ENCODE measurements at places on chromosomes 7 and 10.

DNA sequence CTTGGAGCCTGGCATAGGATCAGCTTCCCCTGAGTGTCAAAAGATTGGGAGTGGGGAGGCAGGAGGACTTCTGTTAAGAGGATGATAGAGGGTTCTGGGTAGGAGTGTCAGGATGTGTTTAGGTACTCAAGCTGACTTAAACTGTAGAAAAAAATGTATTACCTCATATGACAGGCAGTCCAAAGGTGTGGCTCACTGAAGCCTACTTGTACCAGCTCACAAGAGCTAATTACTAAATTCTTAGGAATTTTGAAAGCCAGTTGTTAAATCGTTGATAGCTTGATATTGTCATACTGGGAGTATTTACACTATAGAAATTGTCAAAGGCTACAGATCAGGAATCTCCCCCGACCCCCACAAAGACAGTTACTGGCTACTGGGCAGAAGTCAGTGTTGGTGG is 32.1 kb downstream of the FAS start:
- DNase-seq, result no peak

GRCh38 chr7:38880454-38880853 is 28.5 kb downstream of the VPS41 start:
- no peak for DNase-seq

- DNase-seq, result no peak
These were observed 174.3 kb downstream of the EMX2 start for GRCh38 chr10:117716889-117717288.

GRCh38 chr7:140568021-140568813 is 72.4 kb downstream of the DENND2A start:
- DNase-seq, result no peak

DNA sequence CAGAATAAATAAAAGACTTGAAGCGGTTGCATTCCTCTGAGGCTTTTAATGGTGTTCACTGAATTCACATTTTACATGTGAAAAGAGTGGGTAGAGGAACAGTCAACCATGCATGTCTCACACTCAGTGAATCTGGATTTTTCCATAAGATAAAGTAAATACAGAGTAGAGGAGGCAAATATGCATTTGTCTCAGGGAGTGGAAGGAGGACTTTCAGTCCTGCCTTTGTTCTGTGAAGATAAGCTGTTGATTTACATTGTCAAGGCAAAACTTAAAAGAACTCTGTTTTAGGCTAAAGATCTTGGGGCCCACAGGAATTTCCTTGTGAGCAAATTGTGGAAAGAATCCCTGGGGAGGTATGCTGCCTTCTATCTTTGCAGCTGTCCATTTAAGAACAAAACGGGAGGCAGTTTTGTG is 825.3 kb upstream of the MBL2 start:
- DNase-seq, result no peak

- DNase-seq, result no peak
These were observed 253.9 kb upstream of the FZD8 start for GRCh38 chr10:35896001-35896400.

GRCh38 chr7:17367502-17367901 is 69.0 kb downstream of the AHR start:
- no peak for DNase-seq

DNA sequence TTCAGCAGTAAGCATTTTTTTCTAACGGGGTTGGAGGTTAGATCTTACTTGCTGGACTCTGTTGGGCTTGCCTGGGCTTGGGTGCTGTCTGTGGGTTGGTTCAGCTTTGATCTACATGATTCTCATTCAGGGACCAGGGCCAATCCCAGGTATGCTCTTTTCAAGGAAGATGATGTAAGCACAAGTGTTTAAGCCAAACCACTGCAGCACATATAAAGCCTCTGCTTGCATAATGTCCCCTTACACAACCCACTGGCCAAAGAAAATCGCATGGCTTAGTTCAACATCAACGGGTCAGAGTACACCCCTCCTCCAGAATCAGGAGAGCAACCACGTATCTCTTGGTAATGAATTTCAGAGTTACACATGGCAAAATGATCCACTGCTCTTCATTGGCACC is 83.9 kb downstream of the DNAJB9 start:
- DNase-seq, result no peak

DNA sequence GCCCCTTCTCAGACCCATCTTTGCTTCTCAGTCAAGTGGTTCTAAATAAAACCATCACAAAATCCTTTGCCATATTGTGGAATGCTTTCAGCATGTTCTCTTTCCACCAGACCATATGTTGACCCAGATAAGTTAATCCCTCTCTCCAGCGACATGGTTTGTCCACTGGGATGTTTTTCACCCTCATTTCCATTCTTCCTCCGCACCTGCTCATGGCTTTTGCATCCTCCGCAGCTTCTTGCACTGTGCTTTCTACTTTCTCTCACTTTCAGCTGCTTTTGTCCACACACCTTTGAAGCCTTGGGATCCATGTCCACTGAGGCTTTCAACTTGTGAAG is 52.3 kb upstream of the WAC start:
- no peak for DNase-seq

- no peak for DNase-seq
These were observed 63.9 kb upstream of the LOXL4 start for GRCh38 chr10:98331885-98332284.

DNA sequence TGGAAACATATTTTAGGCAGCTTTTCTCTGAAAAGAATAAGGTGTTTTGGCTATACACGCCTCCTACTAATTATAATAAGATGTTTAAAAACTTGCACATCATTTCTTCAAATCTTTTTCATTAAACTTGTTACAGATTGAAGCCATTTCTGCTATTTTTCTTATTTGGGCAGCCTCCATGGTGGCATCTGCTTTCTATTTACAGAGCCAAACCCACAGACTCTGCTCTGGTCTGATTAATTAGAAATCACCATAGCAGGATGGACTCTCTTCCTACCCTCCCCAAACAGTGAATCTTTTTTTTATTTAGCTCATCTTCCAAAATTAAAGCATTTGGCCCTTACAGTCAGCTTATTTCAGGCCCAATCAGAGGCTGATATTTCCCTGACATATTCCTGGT is 85.7 kb upstream of the AOAH start:
- no peak for DNase-seq

- no peak for DNase-seq
These were observed 16.2 kb upstream of the FAM204A start for GRCh38 chr10:118358327-118358726.

DNA sequence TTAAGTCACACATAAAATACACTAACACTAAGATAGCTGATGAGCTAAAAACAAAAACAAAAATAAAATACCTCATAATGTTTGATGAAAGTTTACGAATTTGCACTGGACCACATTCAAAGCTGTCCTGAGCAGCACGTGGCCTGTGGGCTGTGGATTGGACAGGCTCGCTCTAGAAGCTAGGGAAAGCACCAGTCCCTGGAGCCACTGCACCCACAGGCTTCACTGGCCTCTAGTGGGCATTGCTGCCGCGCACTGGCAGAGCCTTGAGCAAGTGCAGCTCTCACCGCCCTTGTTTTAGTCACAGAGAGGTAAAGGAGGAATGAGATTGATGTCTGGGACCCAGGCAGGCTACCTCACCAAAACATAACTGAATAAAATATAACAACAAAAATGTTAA is 67.6 kb downstream of the PAX2 start:
- DNase-seq, result no peak

- no peak for DNase-seq
These were observed 117.7 kb upstream of the PTPRZ1 start for GRCh38 chr7:121755286-121755685.

GRCh38 chr10:125023862-125024496 is 82.1 kb downstream of the ZRANB1 start:
- DNase-seq, result peak; percentile 60

DNA sequence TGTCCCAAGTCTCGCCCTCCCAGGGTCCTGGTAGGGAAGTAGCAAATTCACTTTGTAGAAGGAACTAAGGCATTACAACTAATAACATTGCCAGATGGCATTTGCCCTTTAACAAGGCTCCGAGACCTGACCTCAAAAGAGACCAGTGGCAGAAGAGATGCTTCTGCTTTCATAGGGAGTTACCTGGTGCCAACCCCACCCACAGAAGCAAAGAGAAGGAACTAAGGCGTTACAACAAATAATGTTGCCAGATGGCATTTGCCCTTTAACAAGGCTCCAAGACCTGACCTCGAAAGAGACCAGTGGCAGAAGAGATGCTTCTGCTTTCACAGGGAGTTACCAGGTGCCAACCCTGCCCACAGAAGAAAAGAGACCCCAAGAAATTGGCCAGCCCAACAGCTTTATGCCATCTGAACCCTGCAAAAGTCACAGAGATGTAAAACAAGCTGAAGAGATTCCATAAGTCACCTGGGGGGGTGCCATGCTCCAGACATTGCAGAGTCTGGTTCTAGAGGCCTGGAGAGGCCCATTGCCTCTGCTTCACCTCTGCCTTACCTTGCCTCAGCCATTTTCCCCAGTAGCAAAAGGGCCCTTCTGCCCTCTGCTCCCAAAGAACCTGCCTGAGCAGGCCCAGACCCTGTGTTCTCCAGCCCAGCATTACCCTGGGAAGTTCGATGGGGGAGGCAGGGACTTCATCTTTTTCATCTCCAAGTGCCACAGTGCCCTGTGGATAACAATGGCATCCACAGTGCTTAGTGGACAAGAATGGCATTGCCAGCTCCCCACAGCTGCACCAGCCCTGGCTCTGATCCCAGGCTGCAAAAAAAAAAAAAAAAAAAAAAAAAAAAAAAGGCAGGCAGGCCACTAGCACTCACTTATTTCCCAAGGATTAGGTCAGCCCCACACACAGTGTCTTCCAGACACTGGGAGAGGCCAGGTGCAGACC is 179.5 kb upstream of the PLXNA4 start:
- DNase-seq, result no peak

GRCh38 chr7:156545979-156546378 is 94.6 kb upstream of the RNF32 start:
- no peak for DNase-seq

GRCh38 chr10:117944676-117945447 is 101.9 kb downstream of the RAB11FIP2 start:
- DNase-seq, result no peak

- no peak for DNase-seq
These were observed 28.2 kb downstream of the MINDY4 start for GRCh38 chr7:30799206-30799975.

DNA sequence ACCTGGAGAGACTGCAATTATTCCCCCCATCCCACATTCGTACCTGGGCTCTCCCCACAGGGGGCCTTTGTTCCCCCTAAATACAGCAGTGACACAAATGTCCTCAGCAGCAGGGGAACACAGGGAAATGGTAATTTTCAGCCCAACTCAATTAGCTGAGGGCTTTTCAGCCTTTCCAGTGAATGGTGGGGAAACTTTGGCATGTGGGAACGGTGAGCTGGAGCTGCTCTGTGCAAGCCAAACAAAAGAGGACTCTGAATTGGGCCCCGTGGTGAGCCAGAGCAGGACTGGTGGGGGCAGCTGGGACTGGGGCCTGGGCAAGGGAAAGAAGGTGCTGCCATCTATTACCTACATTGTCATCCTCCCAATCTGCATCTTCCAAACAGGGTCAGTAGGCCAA is 51.0 kb downstream of the FBXW4 start:
- DNase-seq, result no peak

DNA sequence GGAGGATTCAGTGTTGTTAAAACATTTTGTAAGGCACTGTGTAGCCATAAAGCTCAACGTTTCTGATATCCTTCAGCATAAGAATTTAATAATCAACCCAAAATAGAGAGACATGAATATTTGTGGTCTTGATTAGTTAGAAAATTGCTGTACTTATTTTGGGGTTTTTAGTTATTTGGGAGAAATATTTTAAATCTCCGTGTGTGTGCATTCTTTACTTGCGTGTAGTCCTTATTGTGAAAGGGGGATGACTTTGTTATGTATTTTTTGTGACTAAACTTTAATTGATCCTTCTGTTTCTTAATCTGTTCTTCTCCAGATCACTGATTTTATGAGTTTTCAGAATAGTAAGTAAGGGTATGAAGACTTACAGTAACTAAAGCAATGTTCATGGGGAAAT is 81.2 kb downstream of the ZNRF2 start:
- no peak for DNase-seq

DNA sequence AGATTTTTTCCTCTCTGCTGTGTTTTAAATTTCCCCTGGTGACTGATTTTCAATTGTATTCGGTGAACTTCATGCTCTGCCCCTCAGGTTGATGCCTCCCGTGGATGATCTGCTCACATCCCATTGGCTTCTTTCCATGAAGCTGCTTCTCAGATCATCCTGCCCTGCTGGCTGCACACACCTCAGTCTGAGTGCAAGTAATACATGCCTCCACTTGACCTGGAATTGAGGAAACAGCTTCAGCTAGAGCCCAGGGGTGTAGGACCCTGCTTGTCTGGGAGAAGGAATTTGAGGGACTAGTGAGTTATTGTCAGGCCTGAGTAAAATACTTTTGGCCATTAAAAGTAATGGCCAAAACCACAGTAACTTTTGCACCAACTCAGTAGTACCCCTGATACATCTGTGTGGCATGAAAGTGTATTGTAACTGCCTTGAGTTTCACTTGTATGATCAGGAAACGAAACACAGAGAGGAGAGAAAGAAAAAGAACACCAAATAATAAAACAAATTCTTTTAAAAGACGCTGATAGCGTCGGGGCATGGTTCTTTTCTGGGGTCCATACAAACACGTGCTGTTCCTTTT is 49.4 kb downstream of the SPAM1 start:
- no peak for DNase-seq

DNA sequence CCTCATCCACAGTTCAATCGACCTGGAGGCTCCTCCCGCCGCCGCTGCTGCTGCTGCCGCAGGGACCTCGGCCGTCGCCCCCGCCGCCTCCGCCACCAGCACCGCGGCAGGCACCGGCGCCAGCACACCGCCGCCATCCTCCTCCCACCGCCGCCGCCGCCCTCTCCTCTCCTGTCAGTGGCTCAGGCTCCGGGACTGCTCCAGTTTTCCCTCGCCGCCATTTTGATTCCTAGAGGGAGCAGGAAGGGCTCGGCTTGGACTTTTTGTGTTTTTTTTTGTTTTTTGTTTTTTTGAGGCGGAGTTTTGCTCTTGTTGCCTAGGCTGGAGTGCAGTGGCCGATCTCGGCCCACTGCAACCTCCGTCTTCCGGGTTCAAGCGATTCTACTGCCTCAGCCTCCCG is 3.0 kb upstream of the MCM10 start:
- peak; percentile 26 for DNase-seq

- no peak for DNase-seq
These were observed 239.2 kb downstream of the EXOC4 start for GRCh38 chr7:133491846-133492652.

DNA sequence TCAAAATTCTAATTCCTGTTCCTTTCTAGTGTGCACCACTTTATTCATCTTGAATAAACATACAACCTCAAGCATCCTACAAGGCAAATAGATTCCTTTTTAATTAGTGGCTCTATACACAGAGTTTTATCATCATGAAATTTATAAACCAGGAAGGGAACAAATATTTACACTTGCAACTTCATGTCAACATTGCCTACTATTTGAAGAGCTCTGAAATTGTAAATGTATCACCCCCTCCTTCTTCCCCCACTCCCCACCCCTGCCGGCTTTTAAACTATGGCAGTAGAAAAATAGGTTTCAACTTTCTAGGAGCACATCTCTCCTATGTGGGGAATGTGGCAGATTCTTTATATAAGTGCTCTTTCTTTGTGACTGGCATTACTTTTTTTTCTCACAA is 49.6 kb downstream of the KAT6B start:
- DNase-seq, result no peak

- DNase-seq, result no peak
These were observed 68.8 kb downstream of the PPP1R3C start for GRCh38 chr10:91564026-91564425.

- no peak for DNase-seq
These were observed 93.5 kb downstream of the PAXIP1 start for GRCh38 chr7:154909241-154910105.

GRCh38 chr7:95901006-95901405 is 128.7 kb downstream of the DYNC1I1 start:
- DNase-seq, result peak; percentile 30
